ENCODE measurements at places on chromosomes 3 and 15.

GRCh38 chr3:17967111-17967510 lies 224.7 kb upstream of the TBC1D5 start:
- no peak for DNase-seq

- DNase-seq = no peak
These were observed 16.1 kb downstream of the TXNRD3 start for GRCh38 chr3:126638790-126639189.

DNA sequence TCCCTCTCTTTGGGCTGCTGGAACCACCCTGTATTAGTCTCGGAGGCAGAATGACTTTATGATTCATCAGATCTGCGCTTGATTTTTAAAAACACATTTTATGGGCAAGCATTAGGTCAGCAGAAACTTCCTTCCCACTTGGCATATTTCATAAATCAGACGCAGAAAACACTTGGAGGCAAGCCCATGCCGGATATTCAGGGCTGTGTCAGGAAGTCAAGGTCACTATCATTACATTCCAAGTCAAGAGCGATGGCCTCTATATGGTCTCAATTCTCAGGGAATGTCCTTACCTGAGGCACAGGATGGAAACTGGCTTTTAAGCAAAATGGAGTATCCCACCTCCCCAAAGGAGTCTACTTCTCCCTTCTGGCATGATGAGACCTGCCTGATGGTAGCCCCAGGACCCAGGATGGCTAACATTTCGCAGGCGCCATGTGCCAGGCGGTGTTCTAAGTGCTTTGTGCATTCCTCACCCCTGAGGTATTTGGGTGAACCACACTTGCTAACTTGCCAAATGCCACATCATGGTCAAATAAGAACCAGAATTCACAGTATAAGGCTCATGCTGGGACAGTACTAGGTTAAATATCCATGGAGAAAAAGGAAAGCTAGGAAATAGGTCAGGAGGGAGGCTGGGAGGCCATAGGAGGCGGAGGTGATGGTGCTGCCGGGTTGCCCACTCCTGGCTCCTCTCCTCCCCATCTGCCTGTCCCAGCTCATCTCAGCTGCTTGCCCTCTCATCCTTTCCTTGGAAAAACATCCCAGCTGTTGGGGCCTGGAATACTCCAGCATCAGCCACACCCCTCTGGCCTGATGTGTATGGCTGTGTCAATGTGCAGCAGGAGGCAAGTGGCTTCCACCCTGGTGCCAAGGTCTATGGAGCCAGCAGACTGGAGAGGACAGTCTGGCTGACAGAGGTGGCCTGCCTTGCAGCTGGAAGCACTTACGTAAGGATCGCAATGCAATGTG lies 18.8 kb downstream of the BCL2L10 start:
- no peak for DNase-seq

DNA sequence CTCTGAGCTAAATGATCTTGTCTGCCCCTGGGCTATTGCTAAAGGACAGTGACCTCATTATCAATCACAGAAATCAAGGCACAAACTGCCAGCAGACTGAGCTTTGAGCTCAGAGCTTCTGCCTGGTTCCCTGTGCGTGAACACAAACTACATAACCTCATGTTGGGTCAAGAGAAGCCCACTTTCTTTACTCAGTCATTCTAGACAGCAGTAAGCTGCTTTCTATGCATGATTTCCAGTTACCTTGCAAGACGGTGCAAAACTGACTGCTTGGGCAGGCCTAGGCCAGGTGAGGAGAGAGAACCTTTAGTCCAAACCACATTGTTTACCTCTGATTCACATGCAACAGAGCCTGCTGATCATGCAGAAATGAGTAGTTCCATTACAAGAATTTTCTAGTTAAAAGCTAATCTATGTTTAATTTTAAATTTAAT lies 75.1 kb downstream of the ARRDC4 start:
- no peak for DNase-seq

- no peak for DNase-seq
These were observed 22.3 kb upstream of the SLMAP start for GRCh38 chr3:57733790-57734189.

DNA sequence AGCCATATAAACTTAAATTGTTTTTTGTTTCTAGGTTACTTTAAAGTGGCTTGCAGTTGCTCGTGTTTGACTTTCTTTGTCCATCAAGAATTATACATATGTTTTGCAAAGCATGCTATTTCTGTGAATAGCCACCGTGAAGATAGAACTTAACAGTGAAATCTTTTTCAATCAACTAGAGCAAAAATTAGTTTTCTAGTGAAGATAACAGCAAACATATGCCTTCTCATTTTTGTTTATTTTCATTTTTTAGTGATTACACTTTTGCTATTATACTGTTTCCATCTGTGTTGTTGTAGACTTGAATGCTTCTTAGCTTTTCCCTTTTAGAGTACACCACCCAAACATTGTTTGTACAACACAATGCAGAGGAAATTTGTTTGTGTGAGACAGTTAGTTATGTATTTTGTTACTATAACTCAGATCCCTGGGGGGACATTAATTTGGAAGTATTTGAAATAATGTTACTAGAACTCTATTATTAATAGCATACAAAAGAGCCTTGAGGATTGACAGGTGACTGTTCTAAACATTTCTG lies 62.8 kb downstream of the CRYBG3 start:
- no peak for DNase-seq

- no peak for DNase-seq
These were observed 229.1 kb downstream of the EPHB1 start for GRCh38 chr3:135023996-135024658.

- no peak for DNase-seq
These were observed 146.9 kb upstream of the IL12A start for GRCh38 chr3:159841766-159842165.

DNA sequence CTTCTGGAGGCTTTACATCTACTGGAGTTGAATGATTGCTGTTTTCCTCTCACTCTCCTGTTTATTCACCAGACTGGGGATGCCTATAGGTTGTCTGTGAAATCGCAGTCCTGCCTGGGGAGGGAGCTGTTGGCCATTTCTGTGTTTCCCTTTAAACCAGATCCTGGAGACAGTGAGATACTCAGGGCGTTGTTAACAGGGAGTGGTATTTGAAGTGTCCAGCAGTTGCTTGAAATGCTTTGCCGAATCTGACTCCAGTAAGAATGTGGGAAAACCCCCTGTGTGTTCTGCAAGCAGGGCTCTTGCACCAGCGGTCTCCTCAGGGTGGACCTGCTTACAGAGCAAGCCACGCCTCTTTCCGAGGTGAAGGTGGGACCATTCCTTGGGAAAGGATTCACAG lies 4.3 kb upstream of the LRRK1 start:
- DNase-seq = no peak

- no peak for DNase-seq
These were observed 93.6 kb upstream of the ATP2B2 start for GRCh38 chr3:10599017-10599416.

- no peak for DNase-seq
These were observed 44.0 kb downstream of the CLSTN2 start for GRCh38 chr3:139978966-139979365.

- no peak for DNase-seq
These were observed 2.4 kb downstream of the PLXNA1 start for GRCh38 chr3:126985132-126985985.

- DNase-seq = no peak
These were observed 180.1 kb upstream of the BCL6 start for GRCh38 chr3:187925326-187925725.

- no peak for DNase-seq
These were observed 84.5 kb downstream of the SETD2 start for GRCh38 chr3:47079432-47079831.

DNA sequence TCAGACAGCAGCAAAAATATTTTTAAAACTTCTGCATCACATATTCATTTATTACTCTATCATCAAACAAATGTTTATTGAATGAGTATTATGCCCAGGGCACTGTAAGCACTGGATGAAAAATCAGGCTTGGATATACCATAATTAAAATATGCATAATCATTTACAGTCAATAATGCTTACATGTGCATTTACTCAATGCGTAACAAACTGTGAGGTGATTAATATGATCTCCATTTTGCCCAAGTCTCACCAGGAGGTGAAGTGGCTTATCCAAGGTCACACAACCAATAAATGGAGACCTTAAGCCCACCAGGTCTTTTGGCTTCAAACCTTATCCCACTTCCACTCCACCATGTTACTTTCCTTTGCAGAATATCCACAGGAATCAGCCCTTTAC lies 117.3 kb upstream of the SLC24A5 start:
- DNase-seq = no peak

GRCh38 chr3:61940236-61940635 lies 378.9 kb downstream of the PTPRG start:
- no peak for DNase-seq

DNA sequence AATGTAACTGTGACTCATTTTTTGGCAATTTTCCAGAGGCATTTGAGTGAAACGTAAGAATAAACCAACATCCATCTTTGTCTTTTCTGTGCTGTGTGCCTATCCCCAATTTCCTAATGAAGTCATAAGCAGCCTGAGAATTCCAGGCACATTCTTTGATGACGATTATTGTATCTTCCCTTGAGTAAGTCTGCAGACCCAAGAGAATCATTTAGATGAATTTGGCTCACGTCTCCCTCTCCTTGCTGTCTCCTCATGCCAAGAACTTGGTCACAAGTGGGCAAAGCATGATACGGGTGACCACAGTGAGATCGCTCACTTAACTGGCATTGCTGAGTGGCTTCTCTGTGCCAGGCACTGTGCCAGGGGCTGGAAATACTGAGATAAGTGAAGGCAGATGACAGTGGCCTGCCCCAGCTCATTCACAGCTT lies 384.5 kb upstream of the IL12A start:
- no peak for DNase-seq

DNA sequence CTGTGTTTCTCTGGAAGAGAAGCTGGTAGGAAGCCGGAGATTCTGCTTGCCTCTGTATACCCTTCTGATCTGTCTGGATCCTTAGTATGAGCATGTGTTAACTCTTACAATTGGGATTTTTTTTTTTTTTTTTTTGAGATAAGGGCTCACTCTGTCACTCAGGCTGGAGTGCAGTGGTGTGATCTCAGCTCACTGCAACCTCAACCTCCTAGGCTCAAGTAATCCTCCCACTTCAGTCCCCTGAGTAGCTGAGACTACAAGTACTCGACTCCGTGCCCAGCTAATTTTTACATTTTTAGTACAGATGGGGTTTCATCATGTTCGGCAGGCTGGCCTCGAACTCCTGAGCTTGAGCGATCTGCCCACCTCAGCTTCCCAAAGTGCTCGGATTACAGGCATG lies 44.5 kb downstream of the RPN1 start:
- no peak for DNase-seq

DNA sequence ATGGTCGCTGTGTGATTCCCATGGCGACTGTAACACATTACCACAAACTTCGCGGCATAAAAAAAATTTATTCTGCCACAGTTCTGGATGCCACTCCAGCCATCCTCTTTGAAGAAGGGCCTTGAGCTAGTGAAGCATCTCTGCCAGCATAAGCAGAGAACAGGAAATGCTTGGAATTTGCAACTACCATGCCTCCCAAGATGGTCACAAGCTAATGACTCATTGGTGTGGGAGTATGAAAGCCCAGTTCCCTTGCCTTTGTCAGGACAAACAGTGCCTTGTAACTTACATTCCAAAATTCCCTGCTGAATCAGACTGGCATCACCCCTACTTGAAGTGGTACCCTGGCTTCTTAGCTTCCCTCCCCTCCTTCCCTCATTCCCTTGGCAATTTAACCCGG lies 129.7 kb downstream of the PROS1 start:
- no peak for DNase-seq

- DNase-seq = no peak
These were observed 79.0 kb downstream of the CHD2 start for GRCh38 chr15:92979011-92979701.

GRCh38 chr3:9172851-9173321 lies 76.6 kb downstream of the SRGAP3 start:
- DNase-seq = no peak

GRCh38 chr15:68798346-68799094 lies 22.2 kb downstream of the ANP32A start:
- no peak for DNase-seq

DNA sequence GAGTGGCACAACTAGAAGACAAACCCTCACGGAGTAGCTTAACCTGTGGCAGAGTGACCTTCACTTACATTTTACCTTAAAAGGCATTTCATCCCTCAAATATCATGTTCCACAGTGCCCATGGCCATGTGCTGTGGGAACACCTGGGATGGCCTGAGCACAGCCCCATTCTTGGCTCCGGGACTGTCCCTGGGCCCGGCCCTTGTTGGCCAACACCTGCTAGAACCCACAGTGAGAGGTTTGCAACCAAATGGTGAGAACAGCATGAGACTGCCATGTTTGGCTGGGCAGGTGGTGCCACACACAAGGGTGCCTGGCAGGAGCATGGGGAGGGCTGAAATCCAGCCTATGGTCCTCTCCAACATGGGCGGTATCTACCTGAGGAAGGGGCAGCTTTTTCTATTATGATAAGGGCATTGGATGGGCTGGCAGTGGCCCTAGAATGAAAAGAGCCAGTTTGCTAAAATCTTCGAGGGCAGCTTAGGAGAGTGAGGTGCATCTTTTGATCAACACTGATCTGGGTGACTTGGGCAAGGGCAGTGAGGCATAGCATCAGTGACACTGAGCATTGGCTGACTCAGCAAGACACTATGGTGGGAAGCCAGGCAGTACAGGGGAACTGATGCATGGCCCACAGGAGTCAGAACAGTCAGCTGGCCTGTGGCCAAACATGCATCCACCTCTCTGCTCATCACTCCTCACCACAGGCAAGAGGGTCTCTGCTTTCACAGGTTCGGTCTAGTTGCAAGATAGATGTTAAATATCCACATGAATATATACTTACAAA lies 53.9 kb downstream of the SYNM start:
- no peak for DNase-seq

DNA sequence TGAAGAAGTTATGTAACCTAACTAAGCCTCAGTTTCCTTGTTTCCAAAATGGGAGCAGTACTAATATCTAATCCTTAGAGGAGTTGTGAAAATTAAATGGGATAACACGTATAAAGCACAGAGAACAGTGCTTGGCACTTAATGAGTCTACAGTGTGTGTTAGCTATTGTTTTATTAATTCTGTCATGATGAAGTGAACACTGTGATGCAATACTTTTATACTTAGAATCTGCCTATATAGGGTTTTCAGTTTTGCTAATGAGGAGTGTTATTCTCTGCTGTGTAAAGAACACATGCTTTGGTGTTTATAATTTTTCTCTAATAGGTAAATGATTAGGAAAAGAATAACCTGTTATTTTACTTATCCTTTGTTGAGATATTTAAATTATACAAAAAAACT lies 65.2 kb downstream of the MBNL1 start:
- DNase-seq = no peak

- DNase-seq = no peak
These were observed 458.9 kb downstream of the CNTN6 start for GRCh38 chr3:1551741-1552140.

DNA sequence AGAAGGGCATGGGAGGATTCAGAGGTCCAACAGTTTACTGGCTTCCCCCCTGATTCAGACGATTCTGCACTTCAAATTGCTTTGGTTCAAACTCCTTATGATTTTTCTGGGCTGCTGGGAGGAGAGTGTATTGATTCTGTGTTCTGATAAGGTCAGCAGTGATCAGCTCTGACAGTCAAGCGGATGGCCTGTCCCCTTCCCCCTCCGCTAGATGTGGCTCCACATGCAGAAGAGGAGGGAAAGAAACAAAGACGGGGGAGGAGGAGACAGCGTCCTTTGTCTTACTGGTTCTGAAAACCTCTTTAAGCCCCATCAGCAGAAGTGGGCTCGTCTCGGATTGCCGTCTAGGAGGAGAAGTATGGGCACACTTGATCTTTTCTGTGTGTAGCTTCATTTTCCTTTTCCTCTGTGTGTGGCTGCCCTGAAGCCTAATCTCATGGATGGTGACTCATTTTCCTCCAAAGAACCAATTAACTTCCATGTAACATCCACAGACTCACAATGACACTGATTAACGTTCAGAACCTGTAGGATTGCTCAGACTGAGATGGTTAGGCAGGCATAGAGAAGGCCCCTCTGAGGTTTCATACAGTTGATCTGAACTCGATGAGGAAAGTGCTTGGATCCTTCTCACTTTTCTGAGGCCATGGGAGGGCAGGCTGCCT lies 162.4 kb upstream of the PPP2R3A start:
- DNase-seq = no peak

Data from forelimb muscle (tissue), 1 donor.